Cardiac septum (tissue), 1 donor: ENCODE measurements at places on chromosomes 5 and 9. TPM values are rescaled to one million over a fixed set of nuclear protein-coding genes. Genes with fewer than 3 reads are reported as not detected.

DNA sequence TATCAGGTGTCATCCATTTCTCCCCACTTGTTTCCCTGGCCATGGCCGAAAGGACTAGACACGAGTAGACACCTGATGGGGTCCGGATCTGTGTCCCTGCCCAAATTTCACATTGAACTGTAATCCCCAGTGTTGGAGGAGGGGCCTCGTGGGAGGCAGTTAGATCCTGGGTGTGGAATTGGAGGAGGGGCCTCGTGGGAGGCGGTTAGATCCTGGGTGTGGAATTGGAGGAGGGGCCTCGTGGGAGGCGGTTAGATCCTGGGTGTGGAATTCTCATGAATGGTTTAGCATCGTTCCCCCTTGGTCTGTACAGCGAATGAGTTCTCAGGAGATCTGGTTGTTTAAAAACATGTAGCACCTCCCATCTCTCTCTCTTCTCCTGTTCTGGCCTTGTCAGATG is 165.8 kb downstream of the NR3C1 start:
- DNase-seq: peak; percentile 46

DNA sequence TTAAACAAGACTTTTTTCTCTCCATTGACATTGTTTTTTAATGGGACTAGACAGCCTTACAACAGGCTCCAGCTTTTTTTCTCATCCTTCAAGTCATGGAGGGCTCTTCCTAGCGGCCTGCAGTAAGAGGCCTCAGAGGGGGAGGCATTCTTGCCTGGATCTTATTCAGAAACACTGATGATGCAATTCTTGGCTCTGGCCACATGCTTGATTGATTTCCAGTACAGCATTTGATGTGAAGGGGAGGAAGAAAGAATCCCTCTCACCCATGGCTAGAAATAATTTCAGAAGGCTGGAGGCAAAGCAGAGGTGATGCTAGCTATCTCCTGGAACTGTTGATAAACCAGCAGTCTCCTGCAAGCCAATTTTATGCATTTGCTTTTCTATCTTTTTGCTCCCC is 324.8 kb downstream of the PRELID2 start:
- DNase-seq: no peak

DNA sequence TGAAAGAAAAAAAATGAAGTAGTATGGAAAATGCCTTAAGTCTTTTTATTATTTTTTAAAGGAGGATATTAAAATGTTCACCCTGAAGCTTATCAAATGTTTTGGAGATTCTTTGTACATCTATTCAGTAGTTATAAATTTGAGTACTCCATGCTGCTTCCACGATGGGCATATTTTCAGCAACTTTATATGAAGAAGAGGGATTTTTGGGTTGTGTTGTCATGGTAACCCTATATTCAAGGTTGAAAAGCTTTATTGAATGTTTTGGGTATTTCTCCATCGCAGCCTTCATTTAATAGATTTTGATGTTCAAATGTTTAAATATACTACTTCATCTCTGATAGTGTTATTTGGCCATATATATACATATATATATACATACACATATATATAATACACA is 557.5 kb downstream of the CAAP1 start:
- DNase-seq: no peak

DNA sequence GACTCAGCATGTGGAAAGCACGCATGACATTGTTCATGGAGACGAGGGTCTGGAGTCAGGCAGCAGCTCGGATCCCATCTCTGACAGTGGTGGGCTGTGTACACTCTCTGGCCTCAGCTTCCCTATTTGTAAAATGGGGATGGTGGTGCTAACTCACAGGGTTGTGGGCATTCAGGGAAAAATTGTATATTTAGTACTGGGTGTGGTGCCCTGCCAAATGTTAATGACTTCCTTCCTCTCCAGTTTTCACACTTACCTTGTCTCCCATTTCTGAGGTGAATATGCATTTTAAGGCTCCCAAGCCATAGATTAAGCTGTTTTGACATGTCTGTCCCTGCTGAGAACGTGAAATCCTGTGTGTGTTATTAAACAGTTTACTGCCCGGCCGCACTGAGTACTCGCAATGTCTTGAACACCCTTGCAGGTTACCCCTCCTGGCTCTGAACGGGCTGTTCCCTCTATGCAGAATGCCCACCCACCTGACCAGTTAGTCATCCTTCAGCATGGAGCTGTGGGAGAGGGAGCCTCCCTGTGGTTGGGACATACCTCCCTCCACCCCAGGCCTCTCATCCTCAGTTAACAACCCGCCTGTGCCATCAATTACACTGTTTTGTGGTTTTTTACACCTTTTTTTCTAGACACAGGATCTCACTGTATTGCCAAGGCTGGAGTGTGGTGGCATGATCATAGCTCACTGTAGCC is 25.8 kb downstream of the TJP2 start:
- no peak for DNase-seq

GRCh38 chr9:107094370-107094769 is 188.7 kb upstream of the RAD23B start:
- no peak for DNase-seq

DNA sequence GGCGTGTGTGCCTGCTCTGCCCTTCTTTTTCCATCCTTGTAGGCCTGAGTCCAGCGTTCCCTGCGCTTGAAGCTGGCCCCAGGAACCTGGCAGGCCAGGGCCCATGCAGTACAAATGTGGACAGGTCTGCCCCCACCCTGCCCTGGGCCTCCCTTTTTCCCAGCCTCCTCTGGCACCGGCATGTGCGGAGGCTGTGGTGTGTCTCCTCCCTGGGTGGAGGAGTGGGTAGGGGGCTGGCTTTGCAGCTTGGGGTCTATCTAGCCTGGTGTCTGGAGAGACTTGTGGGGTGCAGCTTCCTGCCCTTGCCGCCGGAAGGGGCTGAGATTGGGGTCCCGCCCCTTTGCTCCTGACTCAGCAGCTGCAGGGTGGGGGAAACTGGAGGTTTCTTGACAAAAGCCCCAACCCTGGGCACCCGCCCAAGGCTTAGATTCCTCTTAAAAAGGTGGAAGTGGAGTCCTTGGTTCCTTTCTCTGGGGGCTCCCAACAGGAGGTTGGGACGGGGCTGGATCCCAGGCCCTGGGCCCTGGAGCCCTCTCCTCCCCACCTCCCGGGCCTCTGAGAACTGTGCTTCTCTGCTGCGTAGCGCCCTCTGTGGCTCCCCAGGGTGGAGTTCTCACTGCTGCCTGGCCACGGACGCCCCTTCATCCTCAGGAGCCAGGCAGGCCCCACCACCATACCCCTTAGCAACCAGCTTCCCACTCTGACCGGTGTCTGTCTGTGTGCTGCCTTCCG is 18.0 kb downstream of the RXRA start:
- peak; percentile 84 for DNase-seq

- no peak for DNase-seq
Measured at GRCh38 chr5:425714-426113, 17.3 kb upstream of the EXOC3 start.

- peak; percentile 91 for DNase-seq
Measured at GRCh38 chr5:78547731-78548615, 100.6 kb downstream of the LHFPL2 start.

- no peak for DNase-seq
Measured at GRCh38 chr5:96079075-96079474, 117.4 kb upstream of the ELL2 start.

GRCh38 chr5:67199859-67200258 is 3.3 kb upstream of the CD180 start:
- DNase-seq: no peak

The PTGR1 gene
- total RNA-seq: 42.0 TPM

The DRD1 gene
- 0.05 TPM for total RNA-seq

The SPINK7 gene
- total RNA-seq: not detected

The MELK gene
- 0.13 TPM for total RNA-seq

The SH3TC2 gene
- total RNA-seq: 2.5 TPM

The SLC45A2 gene
- 0.16 TPM for total RNA-seq
